ENCODE measurements at places on chromosomes 2 and 18.
A peak's percentile ranks its signal among the peaks of the same experiment; 100 is the strongest.

DNA sequence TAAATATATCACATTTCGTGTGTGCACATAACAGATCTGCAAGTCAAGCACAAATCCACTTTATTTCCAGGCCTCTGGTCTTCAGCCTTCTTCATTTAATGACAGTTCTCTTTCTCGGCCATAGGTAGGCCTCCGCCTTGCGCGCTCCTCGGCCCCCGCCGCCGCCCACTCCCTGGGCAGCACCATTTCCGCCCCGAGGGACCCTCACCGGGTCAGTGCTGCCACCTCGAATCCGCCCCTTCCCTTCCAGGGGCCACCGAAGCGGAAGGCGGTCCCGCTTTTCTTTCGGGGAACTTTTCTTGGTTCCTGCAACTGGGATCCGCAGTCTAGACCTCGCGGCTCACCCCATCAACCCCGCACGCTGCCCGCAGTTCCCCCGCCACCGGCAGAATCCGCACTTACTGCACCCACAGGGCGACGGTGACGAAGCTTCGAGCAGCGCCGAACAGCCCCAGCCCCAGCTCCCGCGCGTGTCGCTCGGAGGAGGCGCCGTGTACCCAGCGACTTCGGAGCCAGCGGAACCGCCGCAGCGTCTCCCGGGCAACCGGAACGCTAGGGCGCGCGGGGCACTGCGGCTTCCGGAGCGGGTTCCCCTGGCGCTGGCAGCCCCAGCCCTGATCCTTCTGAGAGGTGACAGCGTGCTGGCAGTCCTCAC is at the start of gene CDKL4:
Gene CDKL4, minus strand, starts transcription at position 502 of the 655 bp plus-strand sequence.
- DNase-seq = no peak

- DNase-seq = peak; percentile 88
Measured at GRCh38 chr2:161238560-161239325, 69.5 kb upstream of the PSMD14 start.

DNA sequence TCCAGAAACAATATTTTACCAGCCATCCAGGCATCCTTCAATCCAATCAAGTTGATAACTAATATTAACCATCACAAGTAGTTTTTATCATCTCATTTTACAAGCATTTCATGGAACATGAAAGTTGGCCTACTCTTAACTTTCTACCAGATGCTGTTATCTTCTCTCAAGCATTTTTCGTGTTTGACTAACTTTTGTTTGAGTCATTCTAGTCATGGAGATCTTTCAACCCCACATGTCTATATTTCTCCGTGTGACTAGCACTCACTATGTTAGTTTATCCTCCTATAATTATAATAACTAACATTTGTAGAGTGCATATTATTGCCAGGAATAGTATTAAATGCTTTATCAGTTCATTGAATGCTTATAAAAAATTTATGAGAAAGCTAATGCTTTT is 307.0 kb upstream of the CWC22 start:
- DNase-seq = no peak

DNA sequence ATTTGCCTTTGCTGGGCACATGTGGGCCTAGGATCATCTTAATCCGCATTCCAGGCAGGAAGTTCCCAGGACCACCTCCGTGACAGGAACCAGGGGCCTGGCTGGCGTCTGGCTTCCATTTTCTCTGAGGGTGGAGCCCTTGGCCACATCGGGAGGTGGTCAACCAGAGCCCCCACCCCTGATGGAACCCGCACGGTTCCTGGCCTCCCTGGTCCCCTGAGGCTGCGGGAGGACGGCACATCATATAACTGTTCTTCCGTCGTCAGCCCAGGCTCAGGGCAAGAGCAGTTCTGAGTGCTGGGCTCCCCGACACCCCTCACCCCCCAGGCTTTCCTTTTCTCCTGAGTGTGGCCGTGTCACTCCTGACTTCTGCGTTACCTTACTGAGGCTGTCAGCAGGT is 13.5 kb downstream of the ESPNL start:
- no peak for DNase-seq

DNA sequence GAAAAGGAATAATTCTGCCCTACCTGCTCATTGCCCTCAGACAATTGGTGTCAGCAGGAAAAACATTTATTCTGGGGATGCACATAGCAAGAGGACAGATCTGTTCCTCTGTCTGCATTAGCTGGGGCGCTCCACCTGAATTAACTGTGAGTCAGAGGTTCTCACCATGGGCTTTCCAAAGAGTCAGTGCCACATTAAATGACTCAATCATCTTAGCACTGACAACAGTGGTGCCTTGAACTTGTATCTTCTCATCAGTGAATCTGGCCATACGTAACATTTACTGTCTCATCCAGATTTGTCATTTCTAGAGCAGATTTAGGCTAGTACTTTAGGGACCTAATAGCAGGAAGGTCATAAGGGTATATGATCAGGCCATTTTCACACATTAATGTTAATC is 358.1 kb upstream of the CRIM1 start:
- no peak for DNase-seq

GRCh38 chr2:96146881-96147592 is 1.8 kb upstream of the DUSP2 start:
- no peak for DNase-seq

DNA sequence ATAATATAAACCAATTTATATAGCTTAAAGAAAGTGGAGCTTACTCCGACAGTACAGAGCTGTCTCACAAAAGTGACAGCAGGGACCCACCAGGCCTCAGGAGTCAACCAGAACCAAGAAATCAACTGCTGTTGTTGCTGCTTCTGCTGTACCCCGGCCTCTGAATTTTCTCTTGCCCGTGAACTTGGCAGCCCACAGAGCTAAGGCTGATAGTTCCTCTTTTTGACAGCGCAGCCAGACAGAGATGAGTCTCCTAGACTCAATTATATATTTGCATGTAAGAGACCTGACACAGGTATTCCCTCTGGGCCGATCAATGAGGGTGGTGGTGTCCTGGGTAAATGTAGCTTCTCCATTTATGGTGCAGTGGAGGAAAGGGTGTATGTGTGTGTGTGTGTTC is 109.4 kb downstream of the KCTD1 start:
- no peak for DNase-seq

DNA sequence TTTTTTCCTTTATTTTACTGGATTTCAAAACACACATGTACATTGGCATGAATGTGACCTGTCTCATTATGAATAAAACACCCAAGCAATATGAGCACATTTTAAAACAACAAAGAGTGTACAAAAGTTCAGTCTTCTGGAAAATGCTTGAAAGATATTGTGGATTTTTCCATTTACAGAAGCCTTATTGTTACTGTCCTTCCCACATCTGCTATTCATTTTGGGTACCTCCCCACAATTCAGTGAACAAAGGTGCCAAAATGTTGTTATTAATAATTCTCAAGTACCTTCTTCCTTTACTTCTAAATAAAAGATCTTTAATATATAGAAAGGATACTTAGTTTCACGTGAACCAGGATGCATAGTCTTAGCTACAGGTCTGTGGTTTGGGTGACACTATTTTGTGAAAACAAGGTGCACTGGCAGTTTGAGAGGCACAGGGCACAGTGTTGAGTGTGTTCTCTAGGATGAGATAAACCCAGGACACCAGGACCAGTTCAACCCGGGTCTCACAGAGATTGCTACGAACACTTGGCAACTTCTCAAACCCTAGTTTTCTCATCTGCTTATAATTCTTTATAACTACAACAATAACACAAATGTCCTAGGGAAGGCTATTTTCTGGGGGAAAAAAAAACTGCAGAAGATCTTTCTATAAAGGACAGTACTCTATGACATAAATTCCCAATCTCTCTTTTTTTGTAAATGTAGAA is 84.5 kb upstream of the GALNT5 start:
- no peak for DNase-seq

GRCh38 chr2:7976206-7976605 is 705.6 kb upstream of the ID2 start:
- DNase-seq = no peak

DNA sequence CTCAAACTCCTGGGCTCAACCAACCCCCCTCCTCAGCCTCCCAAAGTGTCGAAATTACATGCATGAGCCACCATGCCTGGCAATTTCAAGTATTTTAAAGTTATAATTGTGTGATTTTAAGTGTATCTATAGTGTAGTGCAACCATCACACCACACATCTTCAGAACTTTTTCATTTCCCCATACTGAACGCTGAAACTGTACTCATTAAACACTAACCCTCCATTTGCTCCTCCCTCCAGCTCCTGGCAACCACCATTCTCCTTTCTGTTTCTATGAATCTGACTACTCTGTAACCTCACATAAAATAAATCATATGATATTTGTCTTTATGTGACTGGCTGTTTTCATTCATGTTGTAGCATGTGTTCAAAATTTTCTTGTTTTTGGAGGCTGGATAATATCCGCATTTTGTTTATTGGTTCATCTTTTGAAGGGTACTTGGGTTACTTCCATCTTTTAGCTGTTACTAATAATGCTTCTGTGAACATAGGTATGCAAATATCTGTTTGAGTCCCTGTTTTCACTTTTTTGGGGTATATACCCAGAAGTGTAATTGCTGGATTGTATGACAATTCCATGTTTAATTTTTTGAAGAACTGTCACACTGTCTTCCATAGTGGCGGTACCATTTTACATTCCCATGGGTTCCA is 188.2 kb downstream of the PLCL1 start:
- DNase-seq = no peak

DNA sequence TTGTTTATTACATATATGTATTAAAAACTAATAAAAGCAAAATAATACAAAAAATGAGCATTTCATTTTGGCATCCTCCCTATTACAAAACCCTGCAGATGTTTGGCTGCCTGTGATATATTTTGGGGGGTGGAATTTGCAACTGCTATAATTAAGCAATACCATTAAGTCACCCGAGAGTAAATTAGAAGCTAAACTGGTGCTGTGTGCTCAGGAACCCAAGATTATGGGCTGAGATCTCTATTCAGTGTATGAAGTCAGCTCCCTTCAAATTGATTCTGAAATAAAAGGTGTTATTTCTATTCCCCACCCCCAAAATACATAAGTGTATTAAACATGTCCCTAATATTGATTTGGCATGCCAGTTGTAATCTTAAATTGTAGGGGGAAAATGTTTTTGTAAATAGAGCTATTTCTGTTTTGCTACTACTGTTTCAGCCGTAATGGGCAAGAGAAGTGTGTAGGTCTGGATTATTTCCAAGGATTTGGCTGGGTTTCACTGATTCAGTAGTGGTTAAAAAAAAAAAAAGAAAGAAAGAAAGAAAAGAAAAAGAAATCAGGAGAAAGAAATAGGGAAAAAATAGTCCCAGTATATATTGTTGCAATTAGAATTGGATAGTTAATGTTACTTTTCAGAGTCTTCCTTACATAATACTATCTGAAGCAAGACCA is 110.9 kb downstream of the SS18 start:
- no peak for DNase-seq

- DNase-seq = no peak
Measured at GRCh38 chr2:31987454-31988220, 23.2 kb downstream of the MEMO1 start.

DNA sequence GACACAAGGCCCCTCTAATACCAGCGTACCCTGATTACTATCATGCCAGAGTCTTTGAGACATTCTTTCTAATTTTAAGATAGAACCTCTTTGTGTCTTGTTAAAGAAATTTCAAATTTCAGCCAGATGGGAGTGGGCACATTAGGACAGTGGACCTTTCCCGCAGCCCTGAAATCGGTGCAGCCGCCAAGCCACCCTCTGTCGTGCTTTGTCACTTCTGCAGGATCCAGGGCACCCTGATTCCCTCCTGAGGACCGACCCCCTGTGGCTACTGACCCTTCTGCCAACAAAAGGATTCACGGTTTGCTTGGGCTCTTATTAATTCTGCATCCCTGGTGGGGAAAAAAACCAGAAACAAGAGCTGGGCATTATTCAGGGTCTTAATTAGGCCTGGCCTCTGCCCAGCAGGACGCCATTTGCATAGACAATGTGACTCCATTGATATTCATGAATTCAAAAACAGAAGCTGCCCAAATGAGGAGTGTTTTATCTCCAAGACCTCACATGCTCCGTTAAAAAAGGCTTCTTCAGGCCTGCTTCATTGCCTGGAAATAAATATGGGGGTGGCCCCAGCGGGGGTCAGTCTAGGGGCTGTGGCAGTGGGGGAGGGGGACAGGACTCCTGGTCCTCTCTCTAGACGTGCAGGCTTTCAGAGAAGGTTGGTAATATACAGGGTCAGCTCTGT is 116.9 kb downstream of the ALPK2 start:
- no peak for DNase-seq

DNA sequence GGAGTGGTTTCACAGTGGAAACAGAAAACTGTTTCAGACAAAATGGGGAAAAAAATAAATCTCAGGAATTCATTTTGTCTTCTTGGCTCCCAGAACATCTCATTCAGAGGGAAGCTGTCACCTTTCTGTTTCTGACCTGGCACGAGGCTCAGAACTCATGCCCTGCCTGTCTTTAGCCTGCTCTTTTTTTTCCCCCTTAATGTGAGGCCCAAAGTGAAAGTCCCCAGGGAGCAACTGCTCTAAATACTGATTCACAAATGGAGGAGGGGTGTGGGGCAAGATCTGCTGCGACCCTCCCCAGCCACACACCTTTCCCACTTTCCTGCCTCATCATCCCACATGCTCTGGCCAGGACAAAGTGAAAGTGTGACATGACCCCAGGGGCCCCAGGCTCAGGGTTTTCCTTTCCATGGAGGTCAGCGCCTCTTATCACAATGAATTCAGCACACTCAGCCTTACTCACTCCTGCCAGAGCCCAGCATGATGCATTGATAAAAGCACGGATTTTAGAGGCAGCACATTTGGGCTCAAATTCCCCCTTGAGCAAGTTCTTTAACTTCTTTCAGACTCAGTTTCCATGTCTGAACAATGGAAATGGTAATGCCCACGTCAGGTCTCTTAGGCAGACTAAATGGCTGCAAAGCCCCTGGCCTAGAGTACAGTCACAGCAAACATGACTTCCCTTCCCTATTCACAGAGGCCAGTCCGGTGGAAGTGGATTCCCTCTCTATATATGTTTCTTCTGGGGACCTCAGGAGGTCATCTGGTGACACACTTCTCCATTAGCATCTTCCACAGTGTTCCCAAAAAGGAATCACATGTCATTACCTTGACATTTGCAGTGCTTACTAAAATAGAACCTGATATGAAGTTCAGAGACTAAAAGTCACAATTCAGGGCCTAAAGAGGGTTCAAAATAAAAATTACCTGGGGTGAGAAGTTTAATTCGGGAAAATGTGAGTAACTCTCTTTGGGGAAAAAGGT is 55.3 kb upstream of the TMEM163 start:
- DNase-seq = no peak

GRCh38 chr2:46461709-46462171 is 17.6 kb upstream of the TMEM247 start:
- DNase-seq = peak; percentile 25

DNA sequence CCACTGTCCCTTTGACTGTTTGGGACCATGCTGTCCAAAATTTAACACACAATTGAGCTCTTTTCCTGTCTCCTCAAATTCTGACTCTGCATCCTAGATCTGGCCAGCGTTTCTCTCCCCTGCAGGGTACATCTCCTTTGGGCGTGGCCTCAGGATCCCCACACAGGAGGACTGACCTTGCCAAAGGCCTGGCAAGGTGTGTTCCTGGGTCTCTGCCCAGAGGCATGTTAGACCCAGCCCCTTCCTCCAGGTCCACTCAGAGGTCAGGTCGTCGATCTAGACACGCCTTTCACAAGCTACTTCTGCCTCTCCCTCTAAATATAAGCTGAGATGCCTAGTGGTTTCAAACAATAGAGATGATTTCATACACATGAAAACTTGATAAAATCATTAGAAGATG is 45.4 kb upstream of the SMIM21 start:
- no peak for DNase-seq
